Activated T-cell treated with anti-CD3 and anti-CD28 coated beads, Interleukin-2, amount 50 U/mL, for 48 hours (primary cell): ENCODE measurements at places on chromosomes 11 and 22.

- no peak for DNase-seq
Observed at GRCh38 chr11:33672273-33672672, 28.4 kb downstream of the C11orf91 start.

GRCh38 chr22:33481550-33481949, 423.4 kb upstream of the SYN3 start:
- no peak for DNase-seq

- DNase-seq: peak; percentile 7
Observed at GRCh38 chr11:44627165-44627789, 61.8 kb downstream of the CD82 start.

DNA sequence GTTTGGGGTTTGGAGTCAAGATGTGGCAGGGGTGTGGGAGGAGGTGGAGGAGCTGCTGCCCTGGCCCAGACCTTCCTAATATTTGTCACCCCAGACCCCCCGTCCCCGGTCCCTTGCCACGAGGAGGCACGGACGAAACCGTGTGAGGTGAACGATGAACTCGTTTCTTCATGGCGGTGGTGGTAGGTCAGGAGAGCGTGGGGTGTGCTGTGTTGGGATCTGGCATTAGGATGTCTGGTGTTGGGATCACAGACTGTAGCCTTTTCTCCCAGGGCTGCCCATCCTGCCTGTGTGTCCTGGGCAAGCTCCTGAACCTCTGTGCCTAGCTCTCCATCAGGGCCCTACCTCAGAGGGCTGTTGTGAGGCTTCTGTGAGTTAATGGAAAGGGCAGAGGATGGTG, 8.4 kb downstream of the MAPK8IP2 start:
- no peak for DNase-seq

DNA sequence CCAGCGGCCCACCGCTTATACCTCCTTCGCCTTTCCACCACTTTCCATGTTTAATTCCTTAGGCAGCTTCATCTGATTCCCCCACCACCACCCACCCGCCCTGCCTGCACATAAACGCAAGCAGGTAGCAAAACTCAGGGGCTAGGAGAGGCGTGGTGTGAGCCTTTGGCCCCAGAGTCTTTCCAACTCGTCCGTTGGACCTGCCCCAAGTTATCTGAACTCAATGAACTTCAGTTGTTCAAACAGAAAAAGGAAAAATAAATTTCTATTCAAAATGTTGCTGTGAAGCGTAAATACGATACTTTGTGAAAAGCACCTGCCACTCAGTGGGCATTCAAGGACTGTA, 814 bp upstream of the CDON start:
- DNase-seq: no peak

GRCh38 chr11:128474036-128474874, 113.1 kb downstream of the ETS1 start:
- no peak for DNase-seq

GRCh38 chr11:40722179-40722795, 737.2 kb downstream of the LRRC4C start:
- peak; percentile 17 for DNase-seq

GRCh38 chr11:65584723-65585171, 8.9 kb downstream of the EHBP1L1 start:
- no peak for DNase-seq

DNA sequence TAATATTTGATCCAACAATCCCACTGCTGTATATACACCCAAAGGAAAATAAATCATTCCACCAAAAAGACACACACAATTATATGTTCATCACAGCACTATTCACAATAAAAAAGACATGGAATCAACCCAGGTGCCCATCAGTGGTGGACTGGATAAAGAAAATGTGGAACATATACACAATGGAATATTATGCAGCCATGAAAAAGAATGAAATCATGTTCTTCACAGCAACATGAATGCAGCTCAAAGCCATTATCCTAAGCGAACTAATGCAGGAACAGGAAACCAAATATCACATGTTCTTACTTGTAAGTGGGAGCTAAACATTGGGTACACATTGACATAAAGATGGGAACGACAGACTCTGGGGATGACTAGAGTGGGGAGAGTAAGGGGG, 1.1 kb upstream of the OR2D3 start:
- DNase-seq: no peak

DNA sequence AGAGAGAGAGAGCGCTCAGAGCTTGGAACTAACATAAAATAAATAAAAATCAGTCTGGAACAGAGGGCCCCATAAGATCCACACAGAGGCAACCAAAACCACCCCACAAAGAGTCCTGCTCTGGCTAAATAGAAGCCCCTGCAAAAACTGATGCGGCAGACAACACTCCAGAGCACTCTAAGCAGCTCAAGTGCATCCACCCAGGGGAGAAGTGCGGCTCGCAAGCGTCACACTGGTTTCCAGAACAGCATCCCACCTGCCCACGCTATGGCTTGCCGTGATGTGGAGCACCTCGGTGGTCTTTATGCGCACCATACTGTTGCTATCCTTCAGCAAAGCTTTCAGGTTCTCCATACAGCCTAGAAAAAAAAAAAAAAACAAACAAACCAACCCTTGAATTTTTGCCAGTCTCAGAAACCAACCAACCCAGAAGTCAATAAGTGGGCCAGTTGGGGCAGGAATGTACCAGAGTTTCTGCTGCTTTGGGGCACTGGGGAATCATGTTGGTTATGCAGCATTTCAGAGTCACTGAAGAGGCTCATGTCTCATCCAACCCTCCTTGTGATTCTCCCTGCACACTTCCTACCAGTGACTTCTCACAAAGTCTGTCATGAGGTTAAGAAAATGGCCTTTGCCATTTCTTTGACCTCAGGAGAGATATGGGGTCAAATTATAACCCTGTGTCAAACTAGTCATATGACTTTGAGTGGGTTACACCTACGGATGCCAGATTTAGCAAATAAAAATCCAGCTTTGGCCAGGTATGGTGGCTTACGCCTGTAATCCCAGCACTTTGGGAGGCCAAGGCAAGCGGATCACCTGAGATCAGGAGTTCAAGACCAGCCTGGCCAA, 3.0 kb downstream of the RSPH14 start:
- DNase-seq: no peak

DNA sequence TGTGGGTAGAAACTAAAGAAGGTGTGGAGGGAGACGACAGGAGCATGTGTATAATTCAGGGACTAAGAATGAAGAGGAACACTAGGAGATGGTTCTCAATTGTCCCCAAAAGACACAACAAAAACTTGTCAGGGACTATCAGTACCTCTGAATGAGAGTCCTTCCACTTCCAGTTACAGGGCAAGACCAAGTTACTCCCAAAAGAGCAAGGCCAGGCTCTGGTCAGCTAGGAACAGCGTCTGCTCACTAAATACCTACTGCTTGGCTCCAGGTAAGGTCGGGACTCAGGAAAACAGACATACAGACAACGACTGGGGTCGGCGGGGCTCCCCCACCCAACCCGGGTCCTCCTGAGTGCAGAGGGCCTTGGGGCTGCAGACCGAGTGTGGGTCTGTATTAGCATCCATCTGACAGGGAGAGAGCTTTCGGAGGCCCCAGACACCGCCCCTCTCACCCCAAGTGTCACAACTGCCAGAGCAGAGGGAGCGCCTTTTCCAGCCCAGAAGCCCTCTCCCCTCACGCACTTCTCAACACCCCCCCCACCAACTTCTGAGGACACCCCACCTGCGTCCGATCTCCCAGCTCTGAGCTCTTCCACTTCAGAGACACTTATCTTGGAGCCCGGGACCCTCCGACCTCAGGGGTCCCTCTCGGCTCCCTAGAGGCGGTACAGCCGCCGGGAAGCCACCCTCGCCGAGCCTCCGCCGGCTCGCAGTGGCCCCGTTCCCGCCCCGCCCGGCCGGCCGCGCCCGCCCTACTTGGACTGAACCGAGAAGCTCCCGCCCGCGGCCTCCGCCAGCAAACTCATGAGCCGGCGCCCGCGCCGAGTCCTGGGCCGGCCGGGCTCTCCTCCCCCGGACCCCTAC, 522 bp downstream of the RHOG start:
- peak; percentile 63 for DNase-seq

DNA sequence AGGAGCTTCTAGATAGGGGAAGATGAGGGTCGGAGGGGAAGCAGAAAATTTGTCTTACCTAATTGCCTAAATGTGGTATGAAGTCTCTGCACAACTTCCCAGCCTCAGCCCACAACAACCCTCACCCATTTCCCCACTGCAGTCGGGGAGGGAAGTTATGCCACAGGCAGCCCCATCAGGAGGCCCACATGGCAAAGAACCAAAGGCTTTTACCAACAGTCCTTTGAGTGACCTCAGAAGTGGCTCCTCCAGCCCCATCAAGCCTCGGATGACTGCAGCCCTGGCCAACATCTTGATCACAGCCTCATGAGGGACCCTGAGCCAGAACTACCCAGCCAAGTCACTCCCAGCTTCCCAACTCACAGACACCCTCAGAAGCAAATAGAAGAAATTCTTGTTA, 54.8 kb downstream of the CHST1 start:
- no peak for DNase-seq
